ENCODE measurements at places on chromosomes 1 and 21.

DNA sequence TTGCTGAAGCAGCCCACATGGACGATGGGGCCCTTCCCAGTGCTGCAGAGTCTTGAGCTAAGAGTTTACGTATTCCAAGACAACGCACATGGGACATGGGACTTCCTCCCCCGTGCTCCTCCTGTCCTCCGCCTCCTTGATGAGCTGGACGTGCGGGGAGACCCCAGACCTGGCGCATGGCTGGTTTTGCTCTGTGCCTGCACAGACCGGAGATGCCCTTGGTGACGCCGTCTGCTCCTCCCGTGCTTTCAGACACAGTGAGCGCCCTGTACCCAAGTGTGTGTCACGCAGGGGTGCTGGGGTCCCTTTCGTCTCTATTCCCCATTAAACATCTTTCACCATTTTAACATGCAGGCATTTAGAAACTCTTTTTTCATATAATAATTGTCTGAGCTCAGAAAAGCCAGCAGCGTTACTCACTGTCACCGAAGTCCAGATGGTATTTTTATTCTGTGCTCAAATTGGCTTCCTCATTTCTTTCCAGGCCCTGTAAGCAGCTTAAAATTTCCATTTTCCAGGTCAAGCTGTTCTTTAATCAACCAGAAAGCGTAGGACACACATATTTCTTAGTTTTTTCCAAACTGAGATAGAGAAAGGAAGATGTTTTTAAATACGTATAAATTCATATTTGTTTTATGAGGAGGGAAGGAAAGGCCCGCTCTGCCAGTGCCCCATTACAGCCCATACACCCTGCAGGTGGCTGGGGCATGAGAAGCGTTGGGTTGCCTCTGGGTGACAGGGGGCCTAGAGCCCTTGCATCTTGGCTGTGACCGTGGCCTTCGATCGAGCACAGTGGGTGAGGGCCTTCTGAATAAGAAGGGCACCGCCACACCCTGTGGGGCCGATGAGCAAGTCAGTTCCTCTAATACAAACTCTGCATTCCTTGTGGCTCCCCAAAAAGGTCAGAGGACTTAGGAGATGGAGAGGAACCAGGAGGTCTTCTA is 17.9 kb upstream of the ZBTB21 start:
- DNase-seq: no peak

GRCh38 chr1:61523229-61523628 is 201.7 kb downstream of the TM2D1 start:
- no peak for DNase-seq

DNA sequence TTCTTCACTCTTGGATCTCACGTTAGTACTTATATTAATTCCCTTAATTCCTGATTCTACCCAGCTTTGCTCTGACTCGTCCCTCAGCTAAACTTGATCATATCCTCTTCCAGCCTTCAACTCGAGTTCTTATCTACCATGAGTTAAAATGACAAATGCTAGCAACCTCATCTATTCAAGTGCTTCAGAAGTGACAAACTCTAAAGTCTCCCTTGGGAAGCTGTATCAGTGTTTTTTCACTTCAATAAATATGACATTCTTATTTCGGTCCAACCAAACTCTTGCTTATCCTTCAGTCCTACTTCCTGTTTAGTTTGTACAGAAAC is 75.3 kb downstream of the FOXJ3 start:
- no peak for DNase-seq

DNA sequence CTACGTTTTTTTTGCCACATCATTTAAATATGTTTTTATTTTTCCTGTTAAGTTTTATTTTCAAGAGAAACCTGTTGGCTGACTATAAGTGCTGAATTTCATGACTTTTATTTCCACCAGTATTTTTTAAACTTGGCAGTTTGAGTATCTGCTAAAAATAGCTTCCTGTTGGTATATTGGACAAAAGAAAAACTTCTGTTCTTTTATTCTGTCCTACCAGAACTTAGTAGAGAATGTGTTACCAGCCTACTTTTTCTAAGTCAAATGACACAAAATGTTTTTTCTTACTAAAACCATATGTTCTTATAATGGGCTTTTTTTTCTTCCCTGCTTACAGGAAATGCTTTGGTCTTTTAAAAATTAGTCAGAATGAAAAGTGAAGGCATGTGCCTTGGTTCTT is 7.6 kb downstream of the DR1 start:
- DNase-seq: no peak

- no peak for DNase-seq
Measured at GRCh38 chr1:230517786-230518185, 91.7 kb upstream of the PGBD5 start.

DNA sequence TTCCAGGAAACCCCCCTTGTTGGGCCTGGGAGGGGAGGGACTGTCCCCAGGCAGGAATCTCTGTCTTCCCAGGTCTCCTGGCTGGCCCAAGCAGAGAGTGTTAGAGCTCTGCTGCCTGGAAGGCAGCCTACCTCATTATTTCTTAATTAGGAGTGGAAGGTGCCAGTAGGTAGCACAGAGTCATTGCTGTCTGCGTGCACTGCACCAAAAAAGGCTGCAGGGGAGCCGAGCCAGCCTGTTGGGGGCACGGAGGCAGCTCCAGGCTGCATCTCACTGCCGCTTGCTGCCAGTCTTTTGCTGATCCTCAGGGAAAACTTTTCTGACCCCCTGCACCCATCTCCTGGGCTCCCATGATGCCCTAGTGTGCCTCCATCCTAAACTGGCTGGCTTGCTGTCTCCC is 58.1 kb downstream of the LRRN2 start:
- no peak for DNase-seq
